ENCODE measurements at places on chromosomes 13 and 19.

GRCh38 chr13:33180122-33180804 lies 105.3 kb downstream of the STARD13 start:
- DNase-seq: no peak

DNA sequence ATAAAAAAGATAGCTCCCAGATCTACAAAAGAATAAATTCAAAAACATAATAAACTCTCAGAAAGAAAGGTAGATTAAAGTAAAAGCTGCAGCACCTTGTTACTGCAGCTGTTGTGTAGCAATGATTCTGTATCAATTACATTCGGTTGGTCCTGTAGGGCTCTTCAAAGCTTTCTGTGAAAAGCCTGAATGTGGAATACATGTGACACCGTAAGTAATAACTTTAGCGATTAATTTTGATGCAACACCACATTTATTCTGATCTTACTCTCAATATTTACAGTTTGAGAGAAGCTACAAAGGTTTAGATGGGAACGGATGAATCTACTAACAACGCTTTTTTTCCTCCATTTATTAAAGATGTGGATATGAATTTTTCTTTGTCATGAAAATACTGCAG lies 279.2 kb downstream of the DACH1 start:
- no peak for DNase-seq

- peak; percentile 47 for DNase-seq
Measured at GRCh38 chr19:4576016-4576933, 16.8 kb upstream of the SEMA6B start.

- DNase-seq: no peak
Measured at GRCh38 chr19:33040994-33041827, 23.5 kb downstream of the RHPN2 start.

GRCh38 chr13:95222733-95223018 lies 78.6 kb downstream of the ABCC4 start:
- DNase-seq: no peak

GRCh38 chr13:27808851-27809550 lies 16.7 kb downstream of the GSX1 start:
- DNase-seq: no peak

- no peak for DNase-seq
Measured at GRCh38 chr13:42753697-42754096, 27.7 kb upstream of the FAM216B start.

DNA sequence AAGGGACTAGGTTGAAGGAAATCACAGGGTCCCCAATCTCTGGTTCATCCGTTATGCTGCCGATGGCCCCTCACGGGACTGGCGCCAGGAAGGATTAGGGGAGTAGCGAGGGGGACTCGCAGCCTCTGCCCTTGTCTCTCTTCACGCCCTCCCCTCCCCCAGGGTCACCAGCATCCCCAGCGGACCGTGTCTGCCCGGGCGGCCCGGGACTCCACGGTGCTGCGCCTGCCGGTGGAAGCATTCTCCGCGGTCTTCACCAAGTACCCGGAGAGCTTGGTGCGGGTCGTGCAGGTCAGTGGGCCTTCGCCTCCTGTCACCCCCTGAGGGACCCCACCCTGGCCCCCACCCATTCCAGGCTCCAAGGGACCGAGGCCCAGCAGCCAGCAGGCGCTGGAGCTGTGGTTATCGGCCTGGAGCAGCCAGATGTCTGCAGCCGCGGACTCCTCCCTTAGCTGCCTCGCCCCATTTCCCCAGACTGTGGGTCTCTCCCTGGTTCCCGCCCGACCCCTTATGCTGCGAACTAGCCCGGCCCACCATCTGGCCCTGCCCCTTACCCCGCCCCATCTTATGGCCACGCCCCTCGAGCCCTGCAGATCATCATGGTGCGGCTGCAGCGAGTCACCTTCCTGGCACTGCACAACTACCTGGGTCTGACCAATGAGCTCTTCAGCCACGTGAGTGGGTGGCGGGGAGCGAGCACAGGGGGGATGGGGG lies 5.4 kb downstream of the PNPLA6 start:
- no peak for DNase-seq

Data from activated CD4-positive, alpha-beta T cell treated with anti-CD3 and anti-CD28 coated beads, Interleukin-2, amount 50 U/mL, for 24 hours (primary cell).